Mesothelial cell of epicardium (in vitro differentiated cells): ENCODE measurements at places on chromosomes 13 and 19.

DNA sequence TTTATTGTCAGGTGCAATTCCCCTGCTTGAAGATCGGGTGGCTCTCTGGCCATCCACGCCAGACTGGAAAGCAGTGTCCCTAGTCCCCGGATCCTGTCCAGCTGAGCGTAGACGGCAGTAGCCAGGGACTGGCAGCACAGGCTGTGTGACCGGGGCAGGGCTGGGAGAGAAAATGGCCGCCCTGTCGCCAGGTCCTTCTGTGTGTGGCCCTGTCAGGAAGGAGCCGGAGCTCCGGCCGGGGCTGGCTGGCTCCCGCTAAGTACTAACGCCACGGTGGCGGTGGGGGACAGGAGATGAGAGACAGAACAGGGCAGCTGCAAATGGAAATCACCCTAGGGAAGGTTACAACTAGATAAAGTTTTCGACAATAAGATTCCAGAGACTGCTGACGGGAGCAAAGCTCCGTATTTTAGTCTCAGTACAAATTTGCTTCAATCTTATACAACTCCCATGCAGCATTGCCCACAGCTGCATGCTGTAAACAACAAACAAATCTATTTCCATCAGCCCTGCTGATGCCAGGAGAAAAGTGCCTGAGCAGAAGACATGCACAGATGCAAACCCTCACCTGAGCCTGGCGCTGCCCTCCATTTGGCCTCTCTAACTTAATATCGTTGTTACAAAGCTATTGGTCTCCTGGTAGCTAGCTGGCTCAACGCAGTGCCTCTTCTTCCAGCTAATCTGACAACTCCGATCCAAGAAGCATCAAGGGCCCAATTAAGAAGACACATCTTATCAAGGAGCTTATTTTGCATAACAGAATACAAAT, 253.0 kb downstream of the TSHZ3 start:
- H3K4me1 ChIP-seq = peaks cover 32% of the 10 kb centered on the region
- no peak overlapping the region for H3K27ac ChIP-seq
- DNase-seq = no peak
- no peaks in the 10 kb centered on the region for H3K36me3 ChIP-seq

- DNase-seq = no peak
- peaks cover 12% of the 10 kb centered on the region for H3K36me3 ChIP-seq
- no peaks in the 10 kb centered on the region for H3K4me1 ChIP-seq
- H3K27ac ChIP-seq = no peak overlapping the region
- no peaks in the 10 kb centered on the region for H3K27me3 ChIP-seq
These were observed 7.6 kb downstream of the KCNN1 start for GRCh38 chr19:17974551-17974950.

DNA sequence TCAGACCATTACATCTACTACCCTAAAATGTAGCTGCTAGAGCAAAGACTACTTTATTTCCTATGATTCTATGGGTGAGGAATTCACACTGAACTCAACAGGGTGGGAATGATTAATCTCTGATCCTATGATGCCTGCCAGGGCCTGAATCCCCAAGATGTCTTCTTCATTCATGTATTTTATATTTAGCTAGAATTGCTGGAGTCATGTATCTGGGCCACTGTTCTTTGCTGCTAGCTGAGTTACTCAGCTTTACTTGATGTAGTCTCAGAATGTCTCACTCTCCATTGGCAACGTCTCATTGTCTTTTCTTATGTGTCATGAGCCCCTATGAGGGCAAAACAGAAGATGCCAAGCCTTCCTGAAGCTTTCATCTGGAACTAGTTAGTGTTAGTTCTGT, 21.1 kb downstream of the ZNF582 start:
- DNase-seq = no peak
- H3K27ac ChIP-seq = no peak overlapping the region
- peaks cover 11% of the 10 kb centered on the region for H3K4me1 ChIP-seq
- no peaks in the 10 kb centered on the region for H3K27me3 ChIP-seq
- no peak overlapping the region for H3K4me3 ChIP-seq

- no peak for DNase-seq
- no peaks in the 10 kb centered on the region for H3K4me1 ChIP-seq
- no peaks in the 10 kb centered on the region for H3K36me3 ChIP-seq
- no peak overlapping the region for H3K27ac ChIP-seq
- no peak overlapping the region for H3K4me3 ChIP-seq
- no peaks in the 10 kb centered on the region for H3K27me3 ChIP-seq
These were observed 3.5 kb downstream of the CEACAM4 start for GRCh38 chr19:41623360-41623759.

- no peak overlapping the region for H3K27ac ChIP-seq
- no peak overlapping the region for H3K4me3 ChIP-seq
- no peaks in the 10 kb centered on the region for H3K27me3 ChIP-seq
- no peak for DNase-seq
- H3K36me3 ChIP-seq = peaks cover 27% of the 10 kb centered on the region
These were observed 148.3 kb downstream of the PDS5B start for GRCh38 chr13:32734511-32734910.

DNA sequence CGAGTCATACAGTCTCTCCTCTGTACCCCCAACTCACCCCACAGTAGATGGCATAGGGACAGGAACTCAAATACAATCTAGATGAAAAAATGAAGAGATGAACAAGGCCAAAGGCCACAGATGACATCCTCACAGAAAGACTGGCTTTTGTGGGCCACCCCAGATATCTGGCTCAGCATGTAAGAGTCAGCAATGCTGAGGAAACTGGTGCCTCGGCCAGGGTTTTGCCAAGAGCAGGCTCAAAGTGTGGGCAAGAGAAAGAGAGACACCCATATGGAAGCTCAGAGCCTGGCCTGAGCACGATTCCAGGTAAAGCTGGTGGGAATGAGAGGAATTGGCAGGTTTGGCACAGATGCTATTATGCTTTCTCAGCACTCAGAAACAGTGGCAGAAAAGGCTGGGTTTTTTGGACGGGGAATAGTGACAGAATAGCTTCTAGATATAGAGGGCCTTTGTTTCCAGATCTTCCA, 460.6 kb downstream of the FOXO1 start:
- H3K4me3 ChIP-seq = no peak overlapping the region
- H3K27ac ChIP-seq = no peak overlapping the region
- H3K36me3 ChIP-seq = no peaks in the 10 kb centered on the region
